ENCODE measurements at places on chromosomes 2 and 18. TPM values are rescaled to one million over a fixed set of nuclear protein-coding genes. Genes with fewer than 3 reads are reported as not detected.

PTPRN gene
- 4.6 TPM for total RNA-seq

CIB4 gene
- not detected for total RNA-seq

EFR3B gene
- total RNA-seq: 0.47 TPM

ZSCAN30 gene
- total RNA-seq: 12.6 TPM

LBX2 gene
- total RNA-seq: 1.9 TPM

SERPINB7 gene
- not detected for total RNA-seq

GPR148 gene
- total RNA-seq: not detected

SERPINB11 gene
- not detected for total RNA-seq

C2orf78 gene
- not detected for total RNA-seq

CROCC2 gene
- total RNA-seq: not detected

KYNU gene
- not detected for total RNA-seq

ACADL gene
- total RNA-seq: not detected

GALNT3 gene
- total RNA-seq: not detected

FAM110C gene
- 0.82 TPM for total RNA-seq

ABI2 gene
- 15.8 TPM for total RNA-seq

TNFRSF11A gene
- total RNA-seq: 0.34 TPM

SULT1C2 gene
- not detected for total RNA-seq

UGP2 gene
- total RNA-seq: 168 TPM

TUBA3E gene
- total RNA-seq: not detected

CREG2 gene
- not detected for total RNA-seq

ZNF804A gene
- total RNA-seq: 0.51 TPM

TXNDC2 gene
- 0.12 TPM for total RNA-seq

IL1A gene
- total RNA-seq: not detected

CFAP221 gene
- total RNA-seq: not detected

VSNL1 gene
- 0.09 TPM for total RNA-seq

ASPRV1 gene
- 0.70 TPM for total RNA-seq

LIMS4 gene
- total RNA-seq: 11.2 TPM

EFHD1 gene
- total RNA-seq: 1.1 TPM

PLEK gene
- not detected for total RNA-seq

OSR1 gene
- 179 TPM for total RNA-seq

HOXD13 gene
- total RNA-seq: not detected
